ENCODE measurements at places on chromosomes 7 and 10. TPM values are rescaled to one million over a fixed set of nuclear protein-coding genes. Genes with fewer than 3 reads are reported as not detected.
A peak's percentile ranks its signal among the peaks of the same experiment; 100 is the strongest.

DNA sequence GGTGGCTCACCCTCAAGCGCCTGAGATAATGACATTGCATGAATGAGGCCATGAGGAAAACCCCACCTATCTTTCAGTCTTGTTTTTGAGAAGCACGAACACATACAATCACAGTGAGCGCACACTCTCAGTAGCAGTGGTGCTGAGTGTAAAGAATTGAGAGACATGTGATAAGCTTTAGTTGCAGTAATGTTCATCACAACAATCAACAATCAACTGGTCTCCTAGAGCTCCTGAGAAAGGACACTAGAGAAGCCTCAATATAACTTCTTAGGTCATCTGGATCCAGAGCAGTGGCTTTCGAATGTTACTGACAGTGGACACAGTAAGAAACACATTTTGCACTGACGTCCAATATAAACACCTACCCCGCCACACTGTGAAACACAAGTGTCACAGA lies 12.8 kb downstream of the ERLIN1 start:
- no peak for DNase-seq

GRCh38 chr10:79124066-79124465 lies 55.3 kb downstream of the ZMIZ1 start:
- no peak for DNase-seq

- DNase-seq, result no peak
Observed at GRCh38 chr10:33026422-33026821, 68.4 kb upstream of the ITGB1 start.

DNA sequence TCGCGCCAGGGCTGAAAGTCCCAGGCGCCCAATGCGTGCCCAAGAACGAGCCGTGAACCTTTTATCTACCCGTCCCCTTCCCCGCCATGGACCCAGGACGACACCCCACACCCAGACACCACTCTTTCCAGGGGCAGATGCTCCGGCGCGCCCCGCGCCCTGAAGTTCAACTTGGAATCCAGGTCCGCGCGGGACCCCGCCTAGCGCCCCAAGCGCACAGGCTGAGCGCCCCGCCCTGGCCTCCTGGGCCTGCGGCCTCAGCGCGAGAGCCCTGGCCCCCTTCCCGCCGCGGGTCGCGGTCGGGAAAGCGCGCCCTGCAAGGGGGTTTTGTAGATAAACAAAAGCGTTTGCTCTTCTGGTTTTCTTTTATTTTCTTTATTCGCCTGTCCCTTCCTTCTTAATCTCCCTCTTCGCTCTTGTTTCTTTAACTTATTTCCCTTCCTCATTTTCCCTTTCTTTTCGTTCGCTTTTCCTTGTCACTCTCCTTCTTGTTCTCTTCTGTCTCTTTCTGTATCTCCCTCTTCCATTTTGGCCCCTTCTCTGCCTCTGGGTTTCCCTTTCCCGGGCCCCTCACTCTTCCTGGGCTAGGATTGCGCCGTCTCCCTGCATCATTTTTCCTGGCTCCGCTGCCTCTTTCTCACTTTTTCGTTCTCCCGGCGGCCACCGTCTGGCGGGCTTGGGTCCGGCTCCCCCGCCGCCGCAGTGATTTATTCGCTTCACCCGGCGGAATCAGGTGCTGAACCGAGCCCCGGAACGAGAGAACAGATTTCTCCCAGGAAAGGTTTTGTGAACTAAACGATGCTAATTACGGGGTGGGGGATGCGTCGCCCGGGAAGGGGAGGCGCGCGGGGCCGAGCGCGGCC lies 15.3 kb upstream of the PAX2 start:
- DNase-seq, result no peak

GRCh38 chr7:17822547-17823173 lies 117.6 kb downstream of the SNX13 start:
- DNase-seq, result no peak

DNA sequence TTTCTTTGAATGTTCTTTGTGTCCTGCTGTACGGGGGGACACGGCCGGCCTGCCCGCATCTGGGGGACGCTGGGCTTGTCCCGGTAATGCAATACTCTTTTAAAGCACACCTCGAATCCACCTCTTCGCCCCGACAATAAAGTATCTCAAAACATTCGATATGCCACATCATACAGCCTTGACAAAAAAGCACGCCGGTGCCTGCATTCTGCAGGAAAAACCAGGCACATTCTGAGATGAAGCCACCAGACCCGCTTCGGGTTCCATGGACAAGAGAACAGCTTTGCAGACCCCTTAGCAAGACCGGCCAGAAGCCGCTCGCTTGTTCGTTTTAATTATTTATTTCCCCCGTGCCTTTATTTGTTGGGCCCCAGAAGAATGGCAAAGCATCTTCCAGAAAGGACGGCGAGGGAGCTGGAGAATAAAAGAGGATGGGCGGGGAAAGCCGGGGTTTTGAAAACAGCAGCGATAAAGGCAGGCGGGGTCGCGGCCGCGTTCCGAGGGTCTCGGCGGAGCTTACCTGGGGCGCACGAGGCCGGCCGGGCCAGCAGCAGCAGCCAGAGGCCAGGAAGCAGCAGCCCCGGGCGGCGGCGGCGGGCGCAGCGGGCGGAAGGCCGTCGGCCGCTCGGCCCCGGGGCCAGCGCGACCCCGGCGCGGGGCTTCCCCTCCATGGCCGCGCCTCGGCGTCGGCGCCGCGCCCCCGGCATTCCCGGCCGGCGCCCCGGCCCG lies 462 bp downstream of the KIAA1549 start:
- DNase-seq, result no peak

- DNase-seq, result no peak
Observed at GRCh38 chr7:141362580-141363435, 188.4 kb upstream of the AGK start.

GRCh38 chr7:151539088-151539671 lies 19.5 kb upstream of the RHEB start:
- peak; percentile 56 for DNase-seq

DNA sequence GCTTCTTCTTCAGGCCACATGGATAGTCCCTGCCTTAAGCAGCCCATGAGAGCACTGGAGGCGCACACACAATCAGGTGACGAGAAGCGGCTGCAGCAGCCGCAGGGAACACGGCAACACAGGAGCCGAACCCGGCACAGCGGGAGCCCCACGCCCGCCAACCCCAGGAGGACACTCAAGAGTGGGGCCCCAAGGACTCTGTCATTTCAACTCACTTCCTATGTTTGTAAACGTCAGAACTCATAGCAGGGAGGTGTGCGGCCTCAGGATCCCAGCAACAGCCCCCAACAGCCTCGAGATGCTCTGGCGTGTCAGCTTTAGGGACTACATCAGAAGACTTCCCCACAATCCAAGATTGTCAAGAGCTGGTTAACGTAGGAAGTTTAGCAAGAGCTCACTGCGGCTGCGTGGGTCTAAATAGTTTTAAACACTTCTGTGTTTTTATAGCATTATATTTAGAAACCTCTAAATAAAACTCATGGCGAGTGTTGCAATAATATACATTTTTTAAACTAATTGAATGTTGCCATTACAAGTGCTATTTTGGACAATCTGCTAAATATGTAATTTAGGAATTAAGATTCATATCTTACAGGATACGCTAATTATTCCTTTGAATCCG lies 123.4 kb downstream of the MAD1L1 start:
- no peak for DNase-seq

- peak; percentile 24 for DNase-seq
Observed at GRCh38 chr7:157709531-157710251, 372.9 kb downstream of the DNAJB6 start.

DNA sequence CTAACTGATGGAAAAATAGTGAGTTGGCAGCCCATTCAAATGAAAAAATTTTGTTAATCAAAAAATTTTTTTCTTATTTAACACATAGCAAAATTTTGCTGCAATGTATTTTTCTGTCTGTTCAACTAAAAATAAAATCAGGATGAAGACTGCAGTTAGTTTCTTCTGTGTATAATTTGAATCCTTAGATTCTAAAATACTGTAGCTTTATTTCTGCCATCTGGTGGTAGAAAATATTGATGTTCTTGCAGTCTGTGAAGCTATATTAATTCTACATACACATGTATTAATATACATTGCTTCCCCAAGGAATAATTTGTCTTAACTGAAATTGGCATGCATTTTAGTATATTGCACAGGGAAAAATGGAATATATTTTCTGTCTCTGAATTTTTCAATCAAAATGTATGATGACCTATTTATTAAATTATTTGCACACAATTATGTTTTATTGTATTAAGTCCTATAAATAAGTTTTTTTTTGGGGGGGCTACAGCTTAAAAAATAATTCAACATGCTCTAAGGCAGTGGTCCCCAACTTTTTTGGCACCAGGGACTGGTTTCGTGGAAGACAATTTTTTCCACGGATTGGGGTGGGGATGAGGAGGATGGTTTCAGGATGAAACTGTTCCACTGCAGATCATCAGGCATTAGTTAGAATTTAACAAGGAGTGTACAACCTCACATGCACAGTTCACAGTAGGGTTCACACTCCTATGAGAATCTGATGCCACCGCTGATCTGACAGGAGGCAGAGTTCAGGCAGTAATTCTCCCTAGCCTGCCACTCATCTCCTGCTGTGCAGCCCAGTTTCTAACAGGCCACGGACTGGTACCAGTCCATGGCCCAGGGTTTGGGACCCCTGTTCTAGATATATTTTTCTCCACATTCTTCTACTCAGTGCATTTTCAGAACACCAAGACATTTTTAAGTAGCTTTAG lies 119.4 kb downstream of the GNAT3 start:
- DNase-seq, result no peak

GRCh38 chr10:84521013-84521412 lies 192.6 kb downstream of the CCSER2 start:
- no peak for DNase-seq

DNA sequence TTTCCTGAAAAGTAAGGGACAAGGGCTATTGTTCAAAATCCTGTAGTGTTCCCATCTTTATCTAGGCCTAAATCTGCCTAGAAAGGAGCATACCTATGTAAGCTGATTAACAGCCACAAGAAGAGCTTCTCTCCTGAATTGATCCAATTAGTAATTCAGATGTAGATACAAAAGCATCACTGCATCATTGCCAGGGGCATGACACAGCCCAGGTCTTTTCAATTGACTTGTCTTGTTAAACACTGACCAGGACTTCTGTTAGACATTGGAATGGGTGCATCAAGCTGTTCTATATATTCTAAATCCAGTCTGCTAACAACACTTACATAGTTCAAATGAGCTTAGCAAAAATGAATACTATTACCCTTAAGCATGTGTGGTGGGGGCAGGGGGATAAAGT lies 589.2 kb downstream of the INHBA start:
- DNase-seq, result no peak

DNA sequence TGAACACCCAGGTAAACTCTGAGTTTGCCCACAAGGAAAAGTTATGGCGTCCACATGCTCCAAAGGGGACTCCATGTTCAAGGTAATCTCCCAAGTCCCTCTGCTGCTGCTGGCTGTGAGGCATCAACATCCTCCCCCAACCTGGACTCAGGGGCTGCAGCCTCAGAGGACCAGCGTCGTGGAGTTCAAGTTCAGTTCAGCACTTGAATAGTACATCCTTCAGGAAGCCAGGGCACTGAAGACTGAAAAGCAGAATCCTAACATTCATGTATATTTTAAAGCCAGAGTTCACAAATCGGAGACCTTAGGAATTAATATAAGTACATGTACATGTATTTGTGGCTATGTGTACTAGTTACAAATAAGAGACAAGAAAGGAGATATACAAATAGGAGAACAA lies 90.4 kb downstream of the PTPRE start:
- no peak for DNase-seq

- no peak for DNase-seq
Observed at GRCh38 chr10:77187376-77187999, 450.1 kb downstream of the KCNMA1 start.

DNA sequence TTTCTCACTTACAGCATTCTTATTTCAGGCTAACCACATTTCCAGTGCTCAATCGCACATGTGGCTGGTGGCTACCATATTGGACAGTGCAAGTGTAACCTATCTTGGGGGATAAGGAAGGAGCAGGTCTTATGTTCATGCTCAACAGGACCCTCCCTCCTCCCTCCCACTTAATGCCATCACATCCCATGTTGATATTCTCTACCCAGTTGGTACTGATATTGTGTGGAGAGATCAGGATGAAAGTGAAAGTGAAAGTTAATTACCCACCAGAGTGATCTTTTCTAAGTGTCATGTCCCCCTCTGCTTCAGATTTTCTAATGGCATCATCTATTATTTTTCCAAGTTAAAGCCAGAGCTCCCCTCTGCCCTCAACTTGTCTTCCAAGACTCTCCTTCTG lies 91.6 kb downstream of the BMPER start:
- DNase-seq, result no peak

DNA sequence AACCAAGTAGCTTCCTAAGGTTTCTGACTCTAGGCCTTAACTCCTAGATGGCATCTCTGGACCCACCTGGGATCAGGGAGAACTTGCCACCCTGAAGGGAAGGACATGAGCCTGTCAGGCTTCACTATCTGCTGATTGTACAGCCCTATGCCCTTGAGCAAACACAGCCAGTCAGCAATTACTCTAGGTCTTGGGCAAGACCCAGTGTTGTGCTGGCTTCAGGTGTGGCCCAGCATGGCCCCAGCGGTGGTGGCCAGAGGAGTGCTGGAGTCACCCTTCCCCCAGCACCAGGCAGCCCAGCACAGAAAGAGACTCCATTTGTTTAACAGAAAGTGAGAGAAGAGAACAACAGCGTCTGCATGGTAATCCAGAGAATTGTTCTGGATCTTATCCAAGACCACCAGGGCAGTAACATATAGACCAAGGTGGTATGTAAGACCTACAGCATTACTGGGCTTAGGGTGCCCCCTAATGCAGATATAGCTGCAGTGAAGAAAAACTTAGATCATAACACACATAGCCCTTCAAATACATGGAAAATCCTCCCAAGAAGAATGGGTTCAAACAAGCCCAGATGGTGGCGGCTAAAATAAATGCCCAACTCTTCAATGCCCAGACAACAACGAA lies 207.7 kb downstream of the MAGI2 start:
- no peak for DNase-seq

DNA sequence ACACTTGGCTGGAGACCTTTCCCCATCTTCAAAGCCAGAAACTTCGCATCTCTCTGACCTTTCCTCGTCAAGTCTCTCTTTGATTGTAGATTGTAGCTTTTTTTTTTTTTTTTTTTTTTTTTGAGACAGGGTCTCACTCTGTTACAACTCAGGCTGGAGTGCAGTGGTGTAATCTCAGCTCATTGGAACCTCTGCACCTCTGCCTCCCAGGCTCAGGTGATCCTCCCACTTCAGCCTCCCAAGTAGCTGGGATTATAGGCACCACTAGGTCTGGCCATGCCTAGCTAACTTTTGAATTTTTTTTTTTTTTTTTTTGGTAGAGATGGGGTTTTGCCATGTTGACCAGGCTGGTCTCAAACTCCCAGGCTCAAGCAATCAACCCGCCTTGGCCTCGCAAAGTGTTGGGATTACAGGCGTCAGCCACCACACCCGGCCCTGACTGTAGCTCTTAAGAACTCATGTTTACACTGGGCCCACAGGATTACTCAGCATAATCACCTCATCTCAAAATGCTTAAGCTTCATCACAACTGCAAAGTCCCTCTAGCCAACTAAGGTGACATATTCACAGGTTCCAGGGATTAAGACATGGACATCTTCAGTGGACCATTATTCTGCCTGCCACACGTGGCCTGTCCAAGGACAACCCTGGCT lies 11.7 kb downstream of the POLL start:
- no peak for DNase-seq

GRCh38 chr10:97234400-97234799 lies 48.6 kb upstream of the SLIT1 start:
- no peak for DNase-seq

- no peak for DNase-seq
Observed at GRCh38 chr10:71314694-71315225, 4.3 kb upstream of the SLC29A3 start.

ADAM12 gene
- 0.35 TPM for total RNA-seq

MSMB gene
- total RNA-seq, result not detected

ABCB1 gene
- total RNA-seq, result 0.15 TPM

GIMAP7 gene
- not detected for total RNA-seq

HOXA4 gene
- not detected for total RNA-seq

HPS1 gene
- total RNA-seq, result 47.4 TPM

CHN2 gene
- 3.3 TPM for total RNA-seq

ANKRD1 gene
- total RNA-seq, result 0.13 TPM

MKI67 gene
- total RNA-seq, result 99.0 TPM
